ENCODE measurements at places on chromosomes 2 and 18.

- DNase-seq: no peak
Observed at GRCh38 chr2:236208019-236208926, 40.1 kb upstream of the GBX2 start.

- DNase-seq: no peak
Observed at GRCh38 chr2:238848691-238848975, 748 bp downstream of the TWIST2 start.

DNA sequence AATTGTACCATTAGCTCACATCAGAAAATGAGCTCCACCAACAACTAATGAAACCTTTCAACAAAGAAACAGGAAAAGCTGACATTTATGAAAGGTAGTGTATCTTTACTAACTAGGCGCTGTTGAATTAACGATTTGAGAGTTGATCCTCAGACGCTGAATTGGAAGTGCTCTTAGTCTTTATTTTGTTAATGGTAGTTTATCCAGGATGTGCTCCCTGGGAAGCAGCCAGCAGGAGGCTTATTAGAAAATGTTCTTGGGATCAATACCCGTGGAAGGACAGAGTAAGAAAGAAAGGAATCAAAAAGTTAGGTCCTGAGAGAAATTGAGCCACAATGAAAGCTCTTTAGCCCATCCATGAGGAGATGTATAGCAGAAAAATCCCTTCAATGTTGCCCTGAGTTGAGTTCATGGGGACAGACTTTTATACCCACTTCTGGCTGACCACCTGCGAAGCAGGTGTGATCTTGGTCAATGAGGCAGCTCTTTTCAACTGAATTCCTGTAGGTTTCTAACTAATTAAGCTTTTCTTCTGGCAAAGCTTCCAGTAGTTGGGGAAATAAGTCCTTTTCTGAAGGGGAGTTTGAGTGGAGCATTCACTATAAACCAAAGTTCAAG lies 492.6 kb upstream of the REG3G start:
- no peak for DNase-seq

DNA sequence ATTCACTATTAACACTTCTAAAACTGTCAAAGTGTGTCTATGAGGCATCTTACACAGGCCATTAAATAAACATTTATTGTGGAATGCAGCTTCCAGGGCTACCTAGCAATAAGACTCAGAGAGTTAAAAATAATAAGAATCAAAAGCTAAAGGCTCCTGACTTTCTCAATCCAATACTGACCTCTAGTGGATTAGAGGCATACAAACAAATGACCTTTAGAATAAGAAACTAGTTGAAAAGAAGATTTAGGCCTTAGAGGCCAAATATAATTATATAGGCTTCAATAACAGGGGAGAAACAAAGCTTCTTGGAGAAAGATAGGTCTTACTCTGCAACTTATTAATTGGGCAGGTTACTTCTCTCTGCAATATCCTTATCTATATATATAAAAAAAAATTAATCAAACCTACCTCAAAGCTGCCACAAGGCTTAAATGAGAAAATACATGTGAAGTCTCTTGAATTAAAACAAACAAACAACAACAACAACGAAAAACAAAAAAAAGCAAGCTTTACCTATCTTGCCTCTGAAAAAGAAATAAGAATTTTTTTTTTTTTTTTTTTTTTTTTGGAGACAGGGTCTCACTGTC lies 246.1 kb downstream of the EXOC6B start:
- DNase-seq: no peak

DNA sequence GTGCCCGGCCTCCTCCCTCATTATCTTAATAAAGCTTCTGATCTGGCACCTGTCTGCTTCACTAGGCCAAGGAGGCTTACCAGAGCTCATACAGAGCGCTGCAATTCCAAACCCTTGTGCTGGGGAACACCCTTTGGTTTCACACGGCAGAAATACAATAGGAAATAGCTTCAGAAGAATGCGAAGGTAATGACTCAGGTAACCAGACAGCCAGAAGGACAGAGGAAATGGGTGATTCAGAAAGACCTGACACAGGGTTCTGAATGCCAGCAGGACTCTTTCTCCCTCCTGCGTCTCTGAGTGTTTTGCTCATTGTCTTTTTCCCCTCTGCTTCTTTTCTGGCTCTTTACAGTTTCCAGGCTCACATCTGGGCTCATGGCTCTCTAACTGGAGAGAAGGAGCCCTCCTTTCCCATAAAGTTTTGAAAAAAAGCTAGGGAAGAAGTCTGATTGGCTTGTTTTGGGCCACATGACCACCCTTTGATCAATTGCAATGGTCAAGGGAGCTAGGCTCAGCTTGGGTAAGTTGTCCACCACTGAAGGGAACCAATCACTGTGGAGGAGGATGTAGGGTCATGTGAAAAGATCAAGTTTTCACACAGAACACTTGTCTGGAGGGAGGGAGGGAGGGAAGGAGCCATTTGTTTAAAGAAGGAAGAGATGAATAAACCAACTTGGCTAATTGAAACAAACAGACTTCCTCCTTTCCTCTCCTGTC lies 90.5 kb upstream of the UPP2 start:
- peak; percentile 65 for DNase-seq

GRCh38 chr2:111952871-111953452 lies 54.6 kb downstream of the MERTK start:
- peak; percentile 23 for DNase-seq

- no peak for DNase-seq
Observed at GRCh38 chr18:46224181-46224775, 120.1 kb downstream of the HAUS1 start.

DNA sequence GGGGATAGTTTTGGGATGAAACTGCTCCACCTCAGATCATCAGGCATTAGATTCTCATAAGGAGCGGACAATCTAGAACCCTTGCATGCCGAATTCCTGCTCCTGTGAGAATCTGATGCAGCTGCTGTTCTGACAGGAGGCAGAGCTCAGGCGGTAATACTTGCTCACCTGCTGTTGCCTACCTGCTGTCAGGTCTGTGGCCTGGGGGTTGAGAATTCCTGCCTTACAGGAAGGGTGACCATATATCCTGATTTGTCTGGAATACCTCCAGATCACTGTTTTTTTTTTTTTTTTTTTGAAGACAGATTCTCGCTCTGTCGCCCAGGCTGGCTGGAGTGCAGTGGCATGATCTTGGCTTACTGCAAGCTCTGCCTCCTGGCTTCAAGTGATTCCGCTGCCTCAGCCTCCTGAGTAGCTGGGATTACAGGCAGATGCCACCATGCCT lies 21.7 kb downstream of the ACSL3 start:
- no peak for DNase-seq

DNA sequence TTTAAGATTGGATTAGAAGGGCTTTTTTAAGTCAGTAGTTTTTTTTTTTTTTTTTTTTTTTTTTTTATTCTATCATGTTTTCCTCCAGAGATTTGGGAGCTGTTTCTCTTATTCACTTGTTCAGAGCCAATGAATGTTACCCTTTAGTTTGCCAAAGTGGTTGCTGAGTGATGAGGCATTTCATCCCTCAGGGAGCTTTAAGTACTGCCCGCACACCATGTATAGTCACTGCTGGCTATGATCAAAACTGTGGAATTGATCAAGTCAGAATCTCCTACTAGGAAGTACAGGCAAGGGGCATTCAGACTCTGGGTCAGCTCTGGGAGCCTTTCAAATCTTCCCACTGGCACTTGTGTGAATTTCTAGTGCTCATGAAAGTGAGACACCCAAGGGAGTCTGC lies 201.6 kb downstream of the IKZF2 start:
- no peak for DNase-seq

GRCh38 chr2:148614322-148615049 lies 30.1 kb upstream of the EPC2 start:
- no peak for DNase-seq

DNA sequence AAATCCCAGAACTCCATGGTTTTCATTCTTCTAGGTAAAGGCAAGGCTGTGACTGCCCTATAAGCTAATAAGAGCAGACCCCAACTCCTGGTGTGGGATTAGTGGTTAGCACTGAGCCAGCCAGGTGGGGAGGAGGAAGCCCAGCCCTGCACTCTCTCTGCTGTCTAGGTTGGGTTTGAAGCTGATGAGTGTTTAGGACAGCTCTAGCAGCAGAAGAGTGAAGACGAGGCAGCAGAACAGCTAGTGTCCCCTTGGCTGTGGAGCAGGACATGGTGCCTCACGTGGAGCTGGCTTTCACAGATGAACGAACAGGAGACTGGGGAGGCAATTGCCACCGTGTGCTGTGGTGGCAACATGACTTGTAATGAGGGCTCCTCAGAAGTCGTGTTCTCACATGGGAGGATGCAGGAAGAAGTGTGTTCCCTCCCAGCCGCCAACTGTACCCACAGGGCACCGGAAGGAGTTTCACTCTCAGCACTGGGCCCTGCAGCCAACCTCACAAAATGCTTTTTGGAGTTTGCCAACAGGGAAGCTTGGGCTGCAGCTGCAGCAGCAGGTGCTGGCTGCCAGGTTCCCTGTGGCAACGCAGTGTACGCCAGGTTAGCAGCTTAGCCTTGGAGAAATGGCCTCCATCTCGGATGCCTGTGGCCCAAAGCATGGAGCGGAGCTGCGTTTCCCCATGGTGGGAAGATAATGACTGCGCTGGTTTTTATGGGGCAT lies 328.2 kb downstream of the SETBP1 start:
- DNase-seq: no peak

Measured in H1 (cell line).